ENCODE measurements at places on chromosomes 7 and 10. TPM values are rescaled to one million over a fixed set of nuclear protein-coding genes. Genes with fewer than 3 reads are reported as not detected.

The GPR158 gene
- total RNA-seq = 0.29 TPM

The AGK gene
- total RNA-seq = 31.1 TPM

The CHAT gene
- not detected for total RNA-seq

- DNase-seq = no peak
These were observed 176.3 kb downstream of the CDK14 start for GRCh38 chr7:90772410-90772809.

The ANKRD61 gene
- total RNA-seq = not detected

DNA sequence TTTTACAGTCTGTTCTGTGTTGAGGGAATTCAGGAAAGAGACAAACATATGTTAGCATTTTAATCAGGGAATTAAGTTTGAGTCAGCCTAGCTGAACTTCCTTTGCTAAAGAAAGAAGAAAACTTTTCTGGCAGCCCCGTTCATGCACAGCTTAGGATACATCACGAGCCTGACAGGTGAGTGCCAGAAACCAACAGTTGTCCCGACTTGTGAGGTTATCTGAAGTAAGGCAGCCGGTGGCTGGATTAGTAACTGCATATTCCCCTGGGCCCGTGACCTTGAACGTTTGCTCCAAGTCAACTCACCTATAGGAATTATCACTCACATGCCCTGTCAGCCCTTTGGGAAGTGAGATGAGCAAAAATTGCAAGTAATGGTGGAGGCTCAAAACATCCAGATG lies 24.1 kb downstream of the RBM17 start:
- no peak for DNase-seq

DNA sequence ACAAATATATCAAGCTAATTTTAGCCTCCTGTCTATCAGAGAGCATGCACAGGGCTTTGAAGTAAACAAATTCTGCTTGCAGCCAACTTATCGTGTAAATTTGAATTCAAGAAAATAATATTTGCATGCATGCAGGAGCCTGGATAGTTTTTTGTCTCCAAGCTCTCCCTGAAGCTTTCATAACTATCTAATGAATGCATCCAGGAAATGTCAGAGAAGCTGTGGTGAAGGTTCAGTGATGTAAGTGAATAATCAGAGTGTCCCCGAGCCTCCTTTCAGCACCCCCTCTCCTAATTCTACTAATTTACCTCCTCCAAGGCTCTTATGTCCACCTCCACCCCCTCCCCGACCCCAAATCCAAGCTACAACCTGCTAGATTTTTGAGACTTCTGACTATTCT lies 172.0 kb upstream of the ZNF32 start:
- DNase-seq = no peak

The NCF1 gene
- total RNA-seq = not detected

DNA sequence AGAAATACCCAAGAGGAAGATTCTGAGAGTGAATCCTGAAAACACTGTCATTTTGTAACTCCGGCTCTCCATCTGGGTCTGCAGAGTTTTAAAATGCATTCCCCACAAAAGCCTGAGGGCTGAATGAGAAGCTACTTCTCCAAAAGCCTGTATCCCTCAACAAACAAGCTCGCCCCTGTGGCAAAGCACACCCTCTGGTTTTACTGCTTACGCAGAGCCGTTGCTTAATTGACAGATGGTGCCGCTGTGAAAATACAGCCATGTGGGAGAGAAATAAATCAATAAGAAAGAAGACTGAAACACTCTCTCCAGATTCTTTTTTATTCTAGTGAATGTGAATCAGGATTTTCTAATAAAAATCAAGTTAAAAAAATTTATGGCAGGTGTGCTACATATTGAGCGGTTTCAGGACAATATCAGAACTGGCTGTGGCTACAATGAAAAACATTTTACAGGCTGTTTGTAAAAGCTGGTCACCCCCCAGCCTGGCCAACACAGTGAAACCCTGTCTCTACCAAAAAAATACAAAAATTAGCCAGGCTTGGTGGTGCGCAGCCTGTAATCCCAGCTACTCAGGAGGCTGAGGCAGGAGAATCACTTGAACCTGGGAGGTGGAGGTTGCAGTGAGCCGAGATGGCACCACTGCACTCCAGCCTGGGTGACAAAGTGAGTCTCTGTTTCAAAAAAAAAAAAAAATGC lies 32.5 kb downstream of the C7orf33 start:
- DNase-seq = no peak

GRCh38 chr7:12524794-12525386 lies 45.6 kb upstream of the SCIN start:
- no peak for DNase-seq

The GPC2 gene
- total RNA-seq = 56.1 TPM

DNA sequence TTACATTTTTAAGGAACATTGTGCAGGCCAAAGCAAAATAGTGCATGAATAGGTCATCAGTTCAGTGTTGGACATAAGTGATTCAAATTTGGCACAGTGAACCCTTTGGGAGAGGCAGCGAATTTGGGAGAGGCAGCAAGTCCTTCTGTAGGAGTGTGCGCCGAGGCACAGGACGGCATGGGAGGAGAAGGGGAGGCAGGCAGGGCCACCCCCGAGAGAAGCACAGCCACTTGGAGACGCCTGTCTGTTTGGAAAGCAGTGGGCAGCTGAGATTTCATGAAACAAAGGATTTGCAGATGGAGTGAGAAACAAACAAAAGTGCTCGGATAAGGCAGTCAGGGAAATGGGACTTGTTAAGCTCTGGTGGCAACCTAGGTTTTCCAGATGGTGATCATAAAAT lies 30.6 kb downstream of the VIPR2 start:
- peak; percentile 58 for DNase-seq

The PHF14 gene
- total RNA-seq = 38.9 TPM

DNA sequence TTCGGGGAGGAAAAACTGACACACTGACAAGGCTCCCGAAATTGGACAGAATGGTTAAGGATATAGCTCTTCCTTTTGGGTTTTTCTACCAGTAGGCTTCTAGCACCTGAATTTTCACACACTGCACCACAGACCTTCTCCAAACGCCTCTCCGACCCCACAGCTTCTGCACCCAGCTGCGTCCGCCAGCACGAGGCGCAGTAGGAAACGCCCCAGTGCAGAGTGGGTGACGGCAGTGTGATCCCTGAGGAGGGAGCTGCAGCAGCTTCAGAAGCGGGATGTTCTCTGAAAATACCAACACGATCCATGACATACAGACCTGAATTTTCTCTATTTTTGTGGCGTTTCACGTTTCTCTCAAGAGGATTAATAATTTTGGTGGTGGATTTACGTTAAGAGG lies 25.9 kb downstream of the HSPB1 start:
- DNase-seq = no peak

DNA sequence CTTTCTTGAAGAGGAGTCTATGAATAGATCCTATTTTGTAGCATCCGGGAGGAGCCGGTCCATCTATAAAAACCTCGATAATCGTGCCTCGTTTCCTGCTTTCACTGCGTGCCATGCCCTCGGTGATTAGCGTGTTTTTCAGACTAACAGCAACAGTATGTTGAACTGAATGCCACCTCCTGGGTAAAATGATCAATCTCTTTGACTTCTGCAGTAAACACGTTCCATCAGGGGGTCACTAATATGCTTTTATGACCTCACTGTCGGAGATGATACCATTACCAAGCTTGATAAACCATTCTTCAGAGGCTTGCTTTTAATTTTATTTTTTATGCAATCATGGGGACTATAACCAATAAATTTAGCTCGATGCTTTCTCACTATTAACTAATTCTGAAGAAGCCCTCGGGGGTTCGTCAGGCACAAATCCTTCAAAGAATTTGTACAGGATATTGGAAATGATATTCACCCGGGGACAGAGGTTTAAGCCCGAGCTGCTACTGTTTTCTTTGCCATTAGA lies 228.3 kb downstream of the ADARB2 start:
- DNase-seq = no peak
